ENCODE measurements at places on chromosomes 12 and 14. TPM values are rescaled to one million over a fixed set of nuclear protein-coding genes. Genes with fewer than 3 reads are reported as not detected.

Gene SERPINA4
- 186 TPM for total RNA-seq

Gene TAS2R9
- total RNA-seq, result not detected

Gene ABHD4
- total RNA-seq, result 20.0 TPM

Gene ASCL1
- not detected for total RNA-seq

Gene SELPLG
- 2.4 TPM for total RNA-seq

Gene LUM
- total RNA-seq, result 4.9 TPM

Gene TAS2R50
- total RNA-seq, result 0.60 TPM

Gene GDF3
- total RNA-seq, result not detected

Gene PROX2
- not detected for total RNA-seq

Gene KRT73
- not detected for total RNA-seq

Gene IRF2BPL
- total RNA-seq, result 18.1 TPM

Gene BDKRB2
- 0.10 TPM for total RNA-seq

Gene OAS2
- total RNA-seq, result 6.4 TPM

Gene GLIPR1L1
- total RNA-seq, result not detected

Gene GYS2
- 40.9 TPM for total RNA-seq

GRCh38 chr12:21459474-21459873 lies 22.0 kb downstream of the PYROXD1 start:
- no peak for DNase-seq

GRCh38 chr12:110135806-110136205 lies 11.6 kb downstream of the IFT81 start:
- DNase-seq, result no peak

- no peak for DNase-seq
These were observed 90.8 kb downstream of the AEBP2 start for GRCh38 chr12:19529951-19530636.

DNA sequence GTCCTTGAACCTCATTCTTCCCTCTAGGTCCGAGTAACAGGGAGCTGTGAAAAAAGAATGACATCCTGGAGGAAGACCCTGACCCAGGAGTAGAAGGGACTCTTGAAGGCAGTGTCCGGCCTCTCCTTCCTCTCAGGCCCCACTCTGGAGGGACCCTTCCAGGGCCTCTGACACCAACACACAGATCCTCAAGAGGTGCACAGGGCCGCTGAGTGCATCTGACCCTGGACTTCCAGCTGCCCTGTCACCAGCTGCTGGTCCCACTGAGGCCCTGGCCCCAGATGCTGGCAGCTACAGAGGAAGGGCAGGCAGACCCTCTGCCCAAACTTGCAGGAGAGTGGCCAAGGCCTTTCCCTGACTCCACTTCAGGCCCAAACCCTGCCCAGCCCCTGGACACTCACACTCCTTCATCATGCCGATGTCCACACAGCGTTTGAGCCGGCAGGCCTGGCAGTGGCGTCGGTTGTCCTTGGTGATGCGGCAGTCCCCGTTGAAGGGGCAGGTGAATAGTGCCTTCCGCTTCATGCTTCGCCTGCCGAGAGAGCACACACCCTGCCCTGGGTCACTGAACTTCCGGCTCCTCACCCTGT lies 40.1 kb downstream of the VDR start:
- DNase-seq, result no peak

- no peak for DNase-seq
These were observed 2.2 kb downstream of the KLHL28 start for GRCh38 chr14:44959538-44959937.

DNA sequence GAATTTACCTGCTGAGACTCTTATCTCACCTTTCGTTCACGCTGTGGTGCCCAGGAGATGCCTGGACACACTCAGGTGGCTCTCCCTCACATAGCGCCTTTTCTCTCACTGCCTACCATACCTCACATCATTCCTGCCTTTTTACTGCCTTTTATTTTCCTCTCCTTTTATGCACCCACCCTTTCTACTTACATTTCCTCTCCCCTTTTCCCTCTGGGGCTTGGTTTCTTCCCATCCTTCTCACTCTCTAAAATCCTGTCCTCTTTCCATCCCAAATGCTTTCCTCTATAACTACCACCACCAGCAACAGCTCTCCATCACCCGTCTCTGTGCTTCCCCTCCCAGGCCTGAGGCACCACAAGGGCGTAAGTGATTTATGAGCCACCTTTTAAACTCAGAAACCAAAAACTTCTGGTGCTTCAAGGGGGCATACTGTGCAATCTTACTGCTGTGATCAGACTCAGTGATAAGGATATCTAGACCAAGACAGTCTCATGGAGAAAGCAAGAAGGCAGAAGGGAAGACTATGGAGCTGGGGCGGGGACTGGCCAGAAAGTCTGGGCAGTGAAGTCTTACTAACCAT lies 32.7 kb upstream of the SMUG1 start:
- no peak for DNase-seq

DNA sequence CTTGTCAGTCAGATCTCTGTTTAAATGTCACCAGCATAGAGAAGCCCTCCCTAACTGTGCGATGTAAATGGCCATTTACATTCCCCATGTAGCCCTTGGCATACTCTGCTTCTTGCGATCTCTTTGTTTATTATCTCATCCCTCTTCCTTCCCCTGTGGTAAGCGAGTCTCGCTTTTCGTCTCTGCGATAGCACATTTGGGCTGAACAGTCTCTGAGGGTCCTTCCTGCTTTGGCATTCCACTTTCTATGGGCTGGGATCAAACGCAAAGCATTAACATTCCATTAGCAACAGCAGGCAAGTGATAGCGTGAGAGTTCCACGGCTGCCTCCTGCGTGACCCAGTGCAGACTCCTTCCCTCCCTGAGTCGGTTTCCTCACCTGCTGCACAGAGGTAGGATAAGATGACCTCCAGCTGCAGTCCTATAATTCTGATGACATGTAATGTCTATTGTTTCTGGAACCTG lies 61.4 kb upstream of the TUNAR start:
- DNase-seq, result no peak

GRCh38 chr14:75198291-75198933 lies 22.0 kb upstream of the TMED10 start:
- no peak for DNase-seq

GRCh38 chr12:87943762-87944161 lies 85.4 kb downstream of the C12orf50 start:
- DNase-seq, result no peak

DNA sequence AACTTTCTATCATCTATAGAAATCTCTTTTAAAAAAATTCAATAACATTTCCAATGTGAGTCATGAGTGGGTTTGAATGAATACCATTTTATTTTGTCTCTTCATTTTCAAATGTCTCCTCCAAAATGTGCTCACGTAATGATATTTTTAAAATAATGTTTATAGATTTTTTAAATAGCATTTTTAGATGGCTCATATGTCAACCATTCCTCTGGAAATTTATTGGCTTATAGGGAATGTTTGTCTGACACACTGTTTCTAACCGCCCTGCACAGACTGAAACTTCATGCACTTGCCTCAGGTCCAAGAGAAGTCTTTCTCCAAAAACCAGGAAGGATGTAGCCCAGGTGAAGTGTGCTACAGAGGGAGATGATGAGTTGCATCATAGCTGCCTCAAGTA lies 88.8 kb upstream of the PLEKHG7 start:
- no peak for DNase-seq

- no peak for DNase-seq
These were observed 130.8 kb upstream of the CNTN1 start for GRCh38 chr12:40561395-40561966.

DNA sequence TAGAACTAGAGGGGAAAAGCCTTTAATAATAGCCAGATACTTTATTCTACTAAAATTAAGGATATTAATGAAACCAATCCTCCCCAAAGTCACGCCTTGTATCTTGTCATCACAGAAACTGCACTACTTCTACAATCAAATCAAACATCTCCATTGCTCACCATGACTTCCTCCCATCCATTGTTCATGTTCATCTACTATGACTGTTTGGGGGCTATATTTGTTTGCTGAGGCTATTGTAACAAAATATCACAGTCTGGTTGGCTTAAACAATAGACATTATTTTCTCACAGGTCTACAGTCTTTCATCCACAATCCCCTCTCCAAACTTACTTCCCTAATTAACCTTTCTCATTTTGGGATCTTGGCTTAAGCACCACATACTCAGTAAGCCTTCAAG lies 193.6 kb upstream of the FSCB start:
- no peak for DNase-seq

DNA sequence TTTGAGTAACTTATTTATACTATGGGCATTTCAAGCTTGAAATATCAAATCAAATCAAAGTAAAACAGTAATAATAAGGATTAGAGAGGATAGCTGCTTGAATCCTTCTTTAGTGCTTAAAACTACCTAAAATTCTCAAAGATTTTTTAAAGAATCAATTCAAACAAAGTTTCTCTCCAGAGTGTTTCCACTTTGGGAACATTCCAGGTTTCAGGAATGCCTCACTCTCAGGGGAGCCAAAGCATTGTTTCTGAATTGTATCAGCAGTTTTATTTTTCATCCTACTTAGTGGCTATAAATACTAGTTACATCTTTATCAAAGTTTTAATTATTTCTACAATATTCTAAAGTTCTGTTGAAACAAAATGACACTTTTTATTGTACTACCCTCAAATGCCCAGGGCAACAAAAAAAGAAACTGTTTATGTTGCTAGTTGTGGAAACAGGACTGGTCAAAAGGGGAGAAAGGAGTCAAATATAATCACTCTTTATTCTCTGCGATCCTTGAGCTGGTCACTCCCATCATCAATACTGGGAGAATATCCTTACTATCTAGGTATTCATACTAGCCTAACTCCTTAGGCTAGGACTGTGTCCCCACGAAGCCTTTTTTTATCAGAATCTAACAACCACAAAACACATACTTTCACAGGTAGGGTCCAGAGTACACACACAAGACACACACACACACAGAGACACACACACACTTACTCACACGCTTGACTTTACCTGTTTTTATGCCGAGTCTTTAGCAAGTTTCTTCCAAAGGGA lies 598 bp downstream of the RASSF9 start:
- no peak for DNase-seq

- no peak for DNase-seq
These were observed 22.4 kb upstream of the ANKLE2 start for GRCh38 chr12:132783917-132784531.

DNA sequence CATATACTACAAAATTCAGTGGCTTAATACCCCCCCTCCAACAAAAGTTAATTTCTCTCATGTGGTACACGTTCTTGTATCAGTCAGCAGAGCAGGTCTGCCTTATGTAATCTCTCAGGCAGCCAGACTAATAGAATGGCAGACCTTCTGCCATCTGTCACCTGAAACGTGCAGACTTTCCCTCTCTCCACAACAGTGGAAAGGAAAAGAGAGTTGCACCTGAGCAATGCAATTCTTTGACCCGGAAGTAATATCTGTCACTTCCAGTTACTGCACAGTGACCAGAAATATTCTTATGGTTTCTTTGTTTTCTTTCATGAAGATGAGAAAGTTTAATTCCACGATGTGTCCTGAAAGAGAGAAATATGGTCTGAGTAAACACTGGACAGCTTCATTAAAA lies 14.4 kb downstream of the KERA start:
- DNase-seq, result no peak

DNA sequence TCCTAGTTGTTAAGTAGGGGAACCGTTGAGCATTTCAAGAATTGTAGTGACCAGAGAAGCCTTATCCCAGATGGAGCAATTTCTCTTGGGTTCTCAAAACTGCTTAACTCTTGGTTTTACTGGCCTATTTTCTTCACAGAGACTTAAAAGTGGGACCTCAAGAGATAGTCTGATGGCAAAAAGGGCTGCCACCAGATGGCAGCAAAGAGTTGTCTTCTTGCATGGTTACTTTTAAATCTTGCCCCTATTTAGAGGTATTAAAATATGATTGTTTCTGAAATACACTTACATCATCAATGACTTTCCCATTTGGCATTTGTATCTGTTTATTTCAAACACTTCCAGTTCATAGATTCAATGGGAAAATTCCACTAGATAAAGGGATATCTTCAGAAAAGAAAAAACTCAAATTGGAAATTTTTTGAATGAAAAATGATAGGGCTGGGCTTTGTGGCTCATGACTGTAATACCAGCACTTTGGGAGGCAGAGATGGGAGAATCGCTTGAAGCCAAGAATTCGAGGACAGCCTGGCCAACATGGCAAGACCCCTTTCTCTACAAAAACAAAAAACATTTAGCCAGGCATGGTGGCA lies 69.9 kb upstream of the CNTN1 start:
- DNase-seq, result peak; percentile 51

DNA sequence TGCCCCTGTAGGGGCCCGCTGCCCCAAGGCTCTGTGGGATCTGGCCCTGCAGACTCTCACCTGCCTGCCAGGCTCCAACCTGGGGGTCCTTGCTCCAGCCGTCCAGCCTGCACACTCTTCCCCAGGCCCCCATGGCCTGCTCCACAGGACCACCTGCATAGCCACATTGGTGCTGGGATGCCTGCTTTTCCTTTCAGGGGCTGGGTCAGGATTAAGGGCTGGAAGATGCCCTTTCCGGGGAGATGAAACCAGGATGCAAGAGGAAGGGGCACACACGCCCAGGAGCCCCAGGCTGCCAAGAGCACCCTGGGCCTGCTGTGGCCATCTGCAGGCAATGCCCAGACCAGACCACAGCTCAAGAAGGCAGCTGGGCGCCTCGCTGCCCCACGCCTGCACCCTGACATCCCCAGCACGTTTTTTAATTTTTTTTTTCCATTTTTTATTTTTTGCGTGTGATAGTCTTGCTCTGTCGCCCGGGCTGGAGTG lies 15.0 kb downstream of the BAG5 start:
- no peak for DNase-seq

DNA sequence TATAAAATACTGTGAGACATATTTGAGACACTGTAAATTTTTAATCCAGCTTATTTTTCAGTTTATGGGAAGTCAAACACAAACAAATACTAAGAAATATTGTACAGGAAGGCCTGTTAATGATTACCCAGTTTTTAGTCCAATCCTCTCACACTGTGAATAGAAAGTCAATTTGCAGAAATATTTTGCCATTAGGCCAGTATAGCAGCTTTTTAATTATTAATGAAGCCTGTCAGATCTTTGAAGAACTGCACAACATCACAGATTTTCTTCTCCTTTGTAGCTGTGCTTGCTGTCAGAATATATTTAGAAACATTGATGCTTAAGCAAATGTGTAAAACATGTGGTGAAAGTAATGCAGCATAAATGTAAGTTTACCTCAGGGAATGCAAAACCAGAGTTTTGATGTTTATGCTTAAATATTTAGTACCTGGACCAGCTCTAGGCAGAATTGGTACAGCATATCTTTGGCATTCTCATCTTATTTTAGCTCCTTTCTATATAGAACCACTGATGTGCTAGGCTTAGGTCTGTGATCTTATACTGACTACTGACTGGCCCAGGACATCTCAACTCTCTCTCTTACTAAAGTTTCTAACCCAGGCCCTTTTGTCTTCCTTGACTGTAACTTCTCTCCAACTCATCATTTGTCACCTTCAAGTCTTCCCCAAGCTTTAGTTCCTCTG lies 230.8 kb upstream of the NAV3 start:
- no peak for DNase-seq
